NCI-H2107 (cell line): ENCODE measurements at places on chromosomes 3 and 15.
A peak's percentile ranks its signal among the peaks of the same experiment; 100 is the strongest.

DNA sequence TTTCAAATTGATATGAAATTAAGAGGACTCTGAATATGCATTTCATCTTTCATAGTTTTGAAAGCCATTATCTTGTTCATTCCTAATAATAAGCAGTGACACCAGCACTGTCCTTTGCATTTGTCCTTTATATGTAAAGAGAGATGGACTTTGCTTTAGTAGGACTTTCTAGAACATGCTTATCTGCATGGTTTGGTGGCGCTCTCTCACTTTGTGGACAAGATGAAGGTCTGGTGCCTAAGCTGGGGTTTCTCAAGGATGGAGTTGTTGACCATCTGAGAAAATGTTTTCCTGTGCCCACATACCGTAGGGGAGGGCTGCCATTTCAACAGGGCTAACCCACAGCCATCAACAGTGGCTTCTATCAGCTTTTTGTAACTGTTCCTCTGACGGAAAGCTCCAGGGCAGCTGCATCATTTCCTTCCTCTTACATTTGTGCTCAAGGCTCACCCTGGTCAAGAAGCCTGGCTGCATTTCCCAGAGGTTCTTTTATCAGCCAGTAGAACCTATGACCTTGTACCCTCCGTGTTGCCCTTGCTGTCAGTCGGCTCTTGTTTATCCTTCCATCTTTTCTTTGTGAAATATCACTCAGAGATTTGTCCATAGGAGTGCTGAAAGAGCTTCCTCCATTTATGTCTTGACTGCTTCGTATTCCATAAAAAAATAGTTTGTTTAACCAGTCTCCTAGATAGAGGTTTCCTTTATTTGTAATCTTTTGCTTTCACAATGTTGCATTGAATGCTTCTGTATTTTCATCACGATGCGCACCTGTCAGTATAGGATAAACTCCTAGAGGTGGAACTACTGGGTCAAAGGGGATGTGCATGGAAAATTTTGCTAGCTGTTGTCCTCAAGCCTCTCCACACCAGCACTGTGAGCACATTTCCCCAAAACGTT lies 44.6 kb downstream of the ABHD2 start:
- no peak for DNase-seq

DNA sequence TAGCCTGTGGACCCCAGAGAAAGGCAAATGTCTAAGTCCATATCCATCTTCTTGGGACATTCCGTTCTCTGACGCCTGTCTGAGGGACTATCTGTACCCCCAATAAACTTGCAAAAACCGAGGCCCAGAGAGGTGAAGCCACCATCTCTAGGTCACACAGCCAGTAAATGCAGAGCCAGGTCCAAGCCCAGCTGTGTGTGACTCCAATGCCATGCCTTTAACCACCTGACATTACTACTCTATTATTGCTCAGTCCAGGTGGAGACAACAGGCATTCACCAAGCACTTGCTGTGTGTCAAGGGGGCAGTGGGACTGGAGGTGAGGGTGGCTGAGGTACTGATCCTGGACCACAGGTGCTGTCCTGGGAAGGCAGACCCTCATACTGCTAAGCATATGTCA lies 25.4 kb downstream of the CYP8B1 start:
- no peak for DNase-seq

GRCh38 chr3:176961916-176962315 lies 235.4 kb downstream of the TBL1XR1 start:
- DNase-seq = no peak

DNA sequence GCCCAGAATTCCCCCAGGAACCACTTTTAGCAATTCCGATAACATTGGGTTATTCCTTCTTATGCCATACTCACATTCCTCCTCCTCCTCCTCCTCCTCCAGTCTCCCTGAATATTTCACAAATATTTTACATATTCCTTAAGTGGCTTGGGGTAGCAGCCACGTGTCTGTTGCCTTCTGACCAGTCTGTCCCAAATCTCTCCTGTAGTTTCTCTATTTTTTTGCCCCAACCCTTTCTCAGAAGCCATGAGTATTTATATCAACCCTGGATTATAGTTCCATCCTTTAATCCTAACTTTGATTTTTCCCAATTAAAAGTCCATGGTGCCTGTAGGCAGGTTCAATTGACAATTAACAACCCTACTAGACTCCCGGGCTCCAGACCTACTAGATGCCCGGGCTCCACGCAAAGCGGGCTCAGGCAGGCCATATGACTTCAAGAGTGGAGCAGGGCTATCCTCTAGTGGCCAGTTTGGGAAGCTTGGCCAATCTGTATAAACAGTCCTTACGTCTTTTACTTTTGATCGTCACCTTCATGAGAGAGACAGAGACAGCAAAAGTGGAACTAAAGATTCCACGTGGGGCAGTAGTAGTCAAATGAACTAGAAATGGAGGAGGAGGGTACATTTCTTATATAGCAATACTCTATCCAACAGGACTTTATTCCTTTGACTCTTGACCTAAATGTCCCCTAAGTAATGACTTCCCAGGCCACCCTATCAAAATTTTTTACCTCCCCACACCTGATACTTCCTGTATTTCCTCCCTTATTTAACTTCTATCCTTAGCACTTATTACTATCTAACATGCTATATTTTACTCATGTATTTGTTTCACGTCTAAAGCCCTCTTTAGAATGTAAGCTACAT lies 69.7 kb downstream of the USF3 start:
- DNase-seq = peak; percentile 10

DNA sequence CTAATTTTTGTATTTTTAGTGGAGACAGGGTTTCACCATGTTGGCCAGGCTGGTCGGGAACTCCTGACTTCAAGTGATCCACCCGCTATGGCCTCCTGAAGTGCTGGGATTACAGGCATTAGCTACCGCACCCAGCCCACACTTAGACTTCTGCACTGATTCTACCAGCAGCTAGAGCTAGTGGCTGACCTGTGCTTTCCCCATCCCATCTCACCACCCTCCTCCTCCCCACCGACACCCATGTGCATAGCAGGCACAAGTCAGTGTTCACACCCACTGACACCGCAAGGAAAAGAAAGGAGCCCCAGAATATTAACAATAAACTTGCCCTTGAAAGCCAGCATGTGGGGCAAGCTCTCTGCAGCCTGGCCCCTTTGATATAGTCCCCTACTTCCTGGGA lies 11.2 kb upstream of the ABTB1 start:
- no peak for DNase-seq

- DNase-seq = no peak
These were observed 18.2 kb upstream of the EOGT start for GRCh38 chr3:69031635-69032034.
